ENCODE measurements at places on chromosomes 11 and 22.

DNA sequence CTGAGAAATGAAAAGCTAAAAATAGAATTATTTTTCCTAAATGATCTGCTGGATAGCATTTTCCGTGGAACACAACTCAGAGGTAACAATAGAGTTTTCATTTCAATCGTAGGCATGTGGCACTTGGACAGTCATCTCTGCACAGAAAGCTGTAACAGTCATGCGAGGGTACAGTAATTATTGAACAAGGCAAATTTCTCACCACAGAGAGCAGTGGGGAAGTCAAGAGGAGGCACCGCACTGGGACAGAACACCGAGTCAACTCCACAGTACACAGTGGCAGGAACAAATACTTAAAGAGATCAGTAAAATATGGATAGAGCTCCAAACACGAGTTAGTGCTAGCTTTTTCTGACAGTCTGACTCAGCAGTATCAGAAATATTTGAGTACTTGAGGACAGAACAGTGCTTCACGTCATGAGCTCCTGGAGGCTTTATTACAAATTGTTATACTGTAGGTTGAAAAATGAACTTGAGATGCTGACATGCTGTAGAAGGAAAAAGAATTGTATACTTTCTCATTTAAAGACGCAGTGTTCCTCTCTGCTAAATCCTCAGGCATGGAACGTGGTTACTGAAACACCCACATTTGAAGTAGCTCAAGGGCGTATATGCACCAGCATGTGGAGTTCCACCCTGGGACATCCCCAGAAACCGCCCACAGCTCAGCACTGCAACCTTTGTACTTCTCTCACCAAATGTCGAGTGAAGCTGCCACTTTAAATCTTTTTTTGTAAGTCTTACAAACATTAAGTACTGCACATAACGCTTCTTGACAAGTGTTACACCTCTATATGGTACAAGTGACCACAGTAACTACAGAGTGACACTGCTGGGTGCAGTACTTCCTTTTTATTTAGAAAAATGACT, 27.4 kb upstream of the YPEL1 start:
- DNase-seq: no peak

DNA sequence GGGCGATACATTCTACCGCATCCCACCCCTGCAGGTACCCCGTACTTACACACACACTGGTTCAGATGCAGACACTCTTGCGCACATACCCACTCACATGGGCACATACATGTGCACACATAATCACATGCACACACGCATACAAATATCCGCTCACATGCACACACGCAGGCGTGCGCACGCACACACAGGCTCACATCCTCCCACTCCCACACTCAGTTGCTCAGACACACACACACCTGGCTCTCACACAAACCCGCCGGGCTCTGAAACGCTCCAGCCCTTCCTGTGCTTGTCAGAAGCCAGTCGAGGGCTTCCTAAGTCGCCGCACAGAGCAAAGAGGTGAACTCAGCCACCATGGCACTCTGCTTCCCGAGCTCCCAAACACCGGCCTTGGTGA, 164.5 kb downstream of the CRYBB2 start:
- DNase-seq: no peak

GRCh38 chr11:17543041-17543440, 1.2 kb downstream of the USH1C start:
- DNase-seq: no peak

DNA sequence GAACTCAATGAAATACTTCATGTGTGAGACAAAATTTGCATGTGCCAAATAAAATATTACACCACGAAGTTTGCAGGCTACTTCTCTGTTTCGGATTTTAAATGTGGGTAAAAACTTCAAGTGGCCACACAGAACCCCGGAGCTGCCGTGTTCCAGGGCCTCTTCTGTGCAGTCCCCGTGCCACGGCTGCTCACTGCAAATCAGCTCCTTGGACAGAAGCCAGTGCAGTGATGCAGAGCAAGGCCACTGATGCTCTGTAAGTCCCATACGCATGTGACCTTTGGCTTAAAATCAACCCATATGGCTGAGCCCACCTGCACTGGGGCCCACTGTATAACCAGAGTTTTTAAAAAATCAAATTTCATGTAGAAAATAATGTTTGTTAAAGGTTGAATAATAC, 1309.4 kb downstream of the TBC1D22A start:
- DNase-seq: no peak

- no peak for DNase-seq
Observed at GRCh38 chr11:111367411-111368284, 11.4 kb downstream of the POU2AF1 start.

DNA sequence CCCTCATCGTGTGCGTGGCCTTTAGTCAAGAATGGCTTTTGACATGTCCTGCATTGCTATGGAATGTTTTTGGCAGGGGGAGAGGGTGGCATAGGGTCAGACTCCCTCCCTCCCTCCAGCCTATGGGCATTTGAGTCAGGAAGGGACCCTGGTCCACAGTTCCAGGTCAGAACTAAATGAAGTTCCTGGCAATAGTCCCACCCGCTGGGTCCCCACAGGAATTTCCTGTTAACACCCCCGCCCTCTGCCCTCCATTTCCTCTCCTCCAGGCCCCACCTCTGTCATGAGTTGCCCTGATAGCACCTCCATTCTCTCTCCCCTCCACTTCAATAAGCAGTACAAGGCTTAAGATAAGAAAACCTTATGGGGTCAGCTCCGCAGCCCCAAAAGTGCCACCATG, 40.8 kb upstream of the LMO2 start:
- DNase-seq: no peak

DNA sequence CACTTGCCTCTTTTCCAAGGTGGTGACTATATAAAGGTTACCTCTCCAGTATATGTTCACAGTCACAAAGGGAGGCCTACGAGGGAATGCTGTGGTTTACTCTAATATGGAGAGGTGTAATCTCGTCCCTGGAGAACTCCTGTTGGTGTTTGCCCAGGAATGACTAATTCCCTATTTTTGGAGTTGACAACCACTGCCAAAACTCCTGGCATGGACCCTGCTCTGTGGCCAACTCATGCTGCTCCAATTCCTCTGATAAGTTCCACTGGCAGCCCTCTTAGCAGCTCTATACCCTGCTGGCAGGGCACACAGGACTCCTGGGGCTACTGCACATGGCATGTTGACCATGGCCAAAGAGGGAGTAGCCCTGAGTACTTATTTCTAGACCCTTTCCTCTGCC, 418.7 kb upstream of the ANO5 start:
- DNase-seq: no peak

DNA sequence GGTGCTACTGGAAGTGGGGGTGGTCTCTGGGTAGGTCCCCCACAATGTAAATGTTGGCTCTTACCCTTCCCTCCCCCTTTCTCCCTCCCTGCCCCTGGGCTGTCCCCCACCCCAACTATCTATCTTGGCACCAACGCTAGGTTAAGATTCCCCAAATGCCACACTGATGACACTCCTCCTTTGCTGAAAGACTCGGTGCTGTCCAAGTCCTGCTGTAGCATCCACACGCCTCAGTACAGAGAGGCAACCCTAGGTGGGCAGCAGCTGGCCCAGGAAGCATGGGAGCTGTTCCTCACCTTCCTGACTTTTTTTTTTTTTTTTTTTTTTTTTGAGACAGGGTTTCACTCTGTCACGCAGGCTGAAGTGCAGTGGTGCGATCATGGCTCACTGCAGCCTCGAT, 3.4 kb upstream of the KCTD17 start:
- no peak for DNase-seq

All from lung microvascular endothelial cell (primary cell).